NCI-H748 treated with DMSO at 0.1 percent for 48 hours (cell line): ENCODE measurements at places on chromosomes 1 and 21.

DNA sequence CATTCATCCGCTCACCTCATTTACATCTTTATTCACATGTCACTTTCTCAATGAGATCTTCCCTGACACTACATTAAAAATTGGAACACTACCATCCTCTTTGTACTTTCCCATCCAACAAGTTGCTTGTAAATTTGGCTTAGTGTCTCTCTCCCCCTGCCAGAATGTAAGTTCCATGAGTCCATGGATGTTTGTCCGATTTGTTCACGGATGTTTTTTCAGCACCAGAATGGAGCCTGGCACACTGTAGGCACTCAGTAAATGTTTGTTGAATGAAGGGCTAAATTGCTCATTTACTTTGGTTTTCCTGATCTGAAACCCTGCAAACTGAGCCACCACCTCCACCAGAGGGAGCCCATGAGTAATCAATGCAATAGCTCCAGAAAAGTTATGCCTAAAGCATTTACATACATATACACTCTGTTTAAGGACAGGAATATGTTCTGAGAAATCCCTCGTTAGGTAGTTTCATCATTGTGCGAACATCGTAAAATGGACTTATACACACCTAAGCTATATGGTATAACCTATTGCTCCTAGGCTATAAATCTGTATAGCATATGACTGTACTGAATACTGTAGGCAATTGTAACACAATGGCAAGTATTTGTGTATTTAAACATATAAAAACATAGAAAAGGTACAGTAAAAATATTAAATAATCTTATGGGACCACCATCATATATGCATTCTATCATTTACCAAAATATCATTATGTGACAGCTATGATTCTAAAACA is 2.8 kb upstream of the EYA3 start:
- DNase-seq: peak; percentile 36

DNA sequence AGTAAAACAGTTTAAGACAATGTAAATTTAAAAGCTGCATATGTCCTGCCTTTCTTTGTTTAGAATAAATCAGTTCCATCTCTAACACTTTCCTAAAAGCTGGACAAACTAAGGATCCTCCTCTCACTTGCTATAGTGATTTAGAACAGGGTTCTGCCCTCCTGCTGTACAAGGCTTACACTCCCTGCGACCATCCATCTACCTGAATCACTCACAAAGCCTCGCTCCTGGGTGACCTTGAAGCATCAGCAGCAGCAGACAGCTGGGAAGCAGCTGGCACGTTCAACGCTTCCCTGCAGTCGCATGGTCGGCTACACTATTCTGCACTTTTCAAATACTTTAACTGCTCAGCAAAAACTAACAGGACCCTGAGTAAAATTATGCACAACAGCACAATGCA is 128.0 kb downstream of the NTPCR start:
- no peak for DNase-seq

GRCh38 chr1:17393230-17393629 is 21.2 kb downstream of the PADI6 start:
- no peak for DNase-seq

GRCh38 chr1:201533836-201534235 is 5.1 kb upstream of the NAV1 start:
- DNase-seq: no peak

DNA sequence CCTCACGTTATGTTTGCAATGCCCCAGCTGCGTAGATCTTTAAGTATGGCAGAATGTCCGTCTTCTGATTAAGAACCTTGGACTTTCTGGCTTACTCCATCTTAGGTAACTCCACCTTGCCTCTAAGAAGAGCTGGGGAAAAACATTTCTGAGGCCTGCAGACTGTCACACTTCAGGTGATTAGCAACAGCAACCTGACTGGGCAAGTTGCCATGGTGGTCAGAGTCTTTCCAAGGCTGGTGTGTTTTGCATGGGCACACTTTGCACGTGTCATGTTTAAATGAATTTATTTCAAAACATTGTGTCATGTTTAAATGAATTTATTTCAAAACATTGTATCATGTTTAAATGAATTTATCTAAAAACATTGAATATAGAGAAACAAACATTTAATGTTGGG is 811 bp downstream of the KPRP start:
- DNase-seq: no peak

- no peak for DNase-seq
These were observed 11.8 kb downstream of the IER5 start for GRCh38 chr1:181100015-181100905.

- DNase-seq: no peak
These were observed 883 bp downstream of the LAMTOR2 start for GRCh38 chr1:156055281-156056048.

GRCh38 chr1:55039342-55040082 is at the start of gene PCSK9:
PCSK9 (plus strand) TSS chr1:55039548; CDS start chr1:55039838, 290 bp downstream.
- peak; percentile 5 for DNase-seq

GRCh38 chr1:147673406-147673805 is 3.1 kb upstream of the ACP6 start:
- DNase-seq: no peak

DNA sequence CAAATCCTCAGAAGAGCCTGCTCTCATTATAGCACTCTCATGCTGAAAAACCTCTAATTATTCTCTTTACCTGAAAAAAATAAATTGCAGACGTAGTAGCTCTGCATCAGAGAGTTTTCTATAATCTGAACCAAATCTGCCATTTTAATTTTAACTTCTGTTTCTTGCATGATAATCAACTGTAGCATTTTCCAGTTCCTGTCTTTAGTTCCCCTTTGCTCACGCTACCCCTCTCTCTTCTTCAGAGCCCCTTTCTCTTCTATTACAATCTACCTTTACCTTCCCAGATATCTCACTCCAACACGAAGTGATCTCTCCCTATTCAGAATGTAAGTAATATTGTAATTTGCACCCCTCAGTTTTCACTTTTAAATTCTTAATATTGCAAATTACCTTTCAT is 31.4 kb downstream of the FMO1 start:
- no peak for DNase-seq

DNA sequence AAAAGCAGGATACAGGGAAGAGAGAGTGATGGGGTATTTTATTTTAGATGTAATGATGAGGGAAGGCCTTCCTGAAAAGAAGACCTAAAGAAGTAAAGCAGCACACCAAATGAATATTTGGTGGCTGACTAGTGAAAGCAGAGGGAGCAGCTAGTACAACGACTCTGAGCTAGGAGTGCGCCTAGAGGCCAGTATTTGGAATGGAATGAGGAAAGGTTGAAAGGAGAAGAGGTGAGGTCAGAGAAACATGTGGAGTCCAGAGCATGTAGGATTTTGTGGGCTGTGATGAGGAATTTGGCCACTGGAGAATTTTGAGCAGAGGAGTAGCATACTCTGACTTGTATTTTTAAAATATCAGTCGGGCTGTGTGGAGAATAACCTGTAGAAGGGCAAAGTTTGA is 11.8 kb upstream of the RPL5 start:
- no peak for DNase-seq

DNA sequence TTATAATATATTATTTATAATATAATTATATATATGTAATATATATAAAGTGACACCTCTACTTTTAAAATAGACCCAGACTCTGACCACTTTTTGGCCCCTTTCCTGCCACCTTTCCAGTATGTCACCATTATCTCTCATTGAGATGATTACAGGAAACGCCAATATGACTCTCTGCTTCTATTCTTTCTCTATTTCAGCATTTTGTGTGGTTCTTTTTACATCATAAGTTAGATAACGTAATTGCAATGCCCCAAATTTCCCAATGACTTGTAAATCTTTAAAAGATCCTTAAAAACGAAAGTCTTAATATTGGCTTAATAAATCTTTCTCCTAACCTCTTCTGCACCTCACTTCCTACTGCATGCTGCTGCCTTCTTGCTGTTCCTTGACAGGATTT is 8.1 kb upstream of the GBP5 start:
- DNase-seq: no peak

GRCh38 chr1:208178091-208178529 is 66.1 kb downstream of the PLXNA2 start:
- peak; percentile 38 for DNase-seq

- no peak for DNase-seq
These were observed 32.7 kb downstream of the TTC39A start for GRCh38 chr1:51297401-51298321.

DNA sequence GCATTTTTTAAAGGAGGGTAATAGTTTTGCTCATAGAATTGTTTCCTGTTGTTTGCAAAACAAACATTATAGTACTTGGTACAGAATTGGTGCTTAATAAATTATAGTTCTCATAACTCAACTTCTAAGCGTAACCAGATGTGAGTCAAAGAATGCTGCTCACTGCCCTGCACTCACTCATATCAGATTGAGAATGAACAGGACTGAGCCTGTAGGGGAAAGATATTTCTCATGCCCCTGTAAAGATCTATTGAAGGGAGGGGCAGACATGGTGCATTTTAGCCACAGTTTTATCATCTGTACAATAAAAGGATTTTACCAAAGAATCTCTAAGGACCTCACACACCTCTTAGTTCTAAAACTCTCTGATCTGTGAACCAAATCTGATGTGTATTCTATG is 358.5 kb downstream of the SEC16B start:
- DNase-seq: no peak

DNA sequence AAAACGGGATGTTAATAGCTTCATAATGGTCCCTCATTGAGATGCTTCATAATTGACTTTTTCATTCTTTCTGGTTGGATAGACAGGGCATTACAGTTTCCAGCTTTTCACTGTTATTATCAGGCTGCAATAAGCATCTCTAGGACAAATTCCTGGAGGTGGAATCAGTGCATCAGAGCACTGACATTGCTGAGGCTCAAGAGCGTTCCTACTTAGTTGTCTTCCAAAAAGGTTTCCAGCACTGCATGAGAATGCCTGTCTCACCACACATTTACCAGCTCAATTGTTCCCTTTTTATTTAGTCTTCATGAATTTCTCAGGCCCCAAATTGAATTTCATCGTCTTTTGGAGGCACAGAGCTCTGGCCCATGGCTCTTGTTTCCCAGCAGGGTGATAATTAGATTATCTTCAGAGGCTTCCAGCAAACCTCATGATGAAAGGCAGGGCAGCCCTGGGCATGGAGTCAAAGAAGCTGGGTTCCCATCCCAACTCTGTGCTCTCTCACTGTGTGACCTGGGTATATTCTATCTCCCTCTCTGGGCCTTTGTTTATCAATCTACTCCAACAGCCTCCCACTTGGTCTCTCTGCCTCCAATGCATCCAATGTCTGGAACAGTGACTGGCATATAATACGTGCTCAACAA is 451.4 kb downstream of the PTPRU start:
- DNase-seq: no peak

- DNase-seq: no peak
These were observed 16.6 kb upstream of the USP24 start for GRCh38 chr1:55231745-55232144.

DNA sequence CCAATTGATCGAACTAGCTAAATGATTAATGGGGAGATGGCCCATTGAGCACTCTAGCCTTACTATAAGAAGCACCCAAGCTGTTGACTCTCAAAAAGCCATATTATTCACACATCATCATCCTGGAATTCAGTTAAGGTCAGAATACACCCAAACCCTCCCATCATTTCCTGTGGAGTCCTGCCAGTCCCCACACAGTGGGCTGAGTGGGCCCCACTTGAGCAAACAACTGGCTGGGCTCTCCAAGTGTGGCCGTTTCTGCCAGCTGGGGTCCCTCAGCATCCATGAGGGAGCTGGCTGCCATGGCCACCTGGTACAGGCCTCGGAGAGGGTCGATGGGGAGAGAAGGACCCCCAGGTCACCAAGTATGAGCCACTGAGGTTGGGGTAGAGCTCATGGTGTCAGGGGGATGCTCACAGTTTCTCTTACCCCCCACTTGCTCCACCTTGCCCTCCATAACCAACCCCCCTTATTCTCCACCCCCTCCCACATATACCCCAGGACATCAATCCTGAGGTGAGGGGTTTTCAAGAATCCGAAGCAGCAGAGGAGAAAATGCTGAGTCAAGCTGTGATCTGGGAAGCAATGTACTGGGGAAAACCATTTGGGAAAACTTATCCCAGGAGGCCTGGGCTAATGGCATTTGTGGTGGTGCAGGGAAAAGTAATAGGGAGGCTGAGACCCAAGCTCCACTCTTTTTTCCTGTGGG is 60.3 kb downstream of the UBE2T start:
- DNase-seq: no peak

DNA sequence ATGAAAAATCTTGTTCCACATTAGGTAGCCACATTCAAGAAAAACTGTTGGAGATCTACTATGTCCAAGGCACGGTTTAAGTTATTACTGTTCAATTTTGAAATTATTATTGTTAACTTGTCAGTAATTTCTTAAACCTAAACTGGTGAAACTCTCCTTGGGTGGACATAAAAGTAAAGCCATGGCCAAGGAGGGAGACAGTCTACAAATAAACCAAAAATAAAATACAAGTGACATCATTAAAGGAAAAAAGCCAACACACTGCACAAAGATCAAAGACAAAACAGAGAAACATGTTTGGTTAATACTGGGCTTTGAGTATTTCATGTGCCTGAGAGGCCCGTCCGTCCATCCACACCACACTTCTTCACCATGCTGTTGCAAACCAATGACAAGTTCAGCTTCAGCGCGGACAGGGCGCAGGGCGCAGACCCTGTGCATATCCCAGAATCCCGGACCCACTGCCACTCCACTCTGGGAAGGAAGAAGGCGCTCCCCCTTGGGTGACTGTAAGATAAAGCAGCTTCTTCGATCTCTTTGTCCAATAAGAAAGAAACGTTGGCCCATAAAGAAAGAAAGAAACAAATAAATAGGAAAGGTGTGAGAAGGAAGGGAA is 918 bp upstream of the RASAL2 start:
- DNase-seq: no peak

DNA sequence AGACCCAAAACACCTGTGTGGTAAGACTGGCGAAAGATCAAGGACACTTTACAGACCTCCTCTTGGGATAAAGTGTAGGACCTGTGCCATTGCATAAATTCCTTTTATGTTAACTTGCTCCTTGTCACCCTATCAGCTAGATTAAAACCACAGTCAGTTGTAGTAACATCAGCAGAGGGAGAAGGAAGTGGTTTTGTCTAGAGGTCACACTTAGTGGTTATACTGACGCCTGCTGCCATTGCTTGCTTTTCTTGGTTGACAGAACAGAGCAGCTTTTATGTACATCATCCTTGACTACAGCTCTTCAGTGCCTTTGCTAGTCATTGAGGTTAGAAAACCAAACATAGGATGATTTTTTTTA is 101.4 kb downstream of the PBX1 start:
- DNase-seq: no peak

- DNase-seq: no peak
These were observed 21.9 kb upstream of the NBL1 start for GRCh38 chr1:19622204-19622603.

DNA sequence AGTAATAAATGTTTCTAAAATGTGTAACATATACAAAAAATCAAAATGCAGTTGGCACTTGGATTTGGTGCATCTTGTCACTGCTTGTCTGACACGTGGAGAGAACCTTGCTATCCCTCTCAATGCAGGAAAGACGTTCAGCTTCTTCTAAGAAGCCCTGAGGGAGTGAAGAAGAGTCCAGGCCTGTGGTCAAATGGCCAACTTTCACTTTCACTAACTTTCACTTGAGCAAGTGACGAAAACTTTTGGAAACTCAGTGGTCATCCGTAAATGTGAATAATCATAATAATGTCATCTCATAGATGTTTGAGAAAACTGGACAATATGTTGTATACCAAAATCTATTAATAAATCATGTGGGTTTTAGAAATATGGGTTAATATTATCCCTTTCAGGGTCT is 61.9 kb downstream of the ERG start:
- DNase-seq: no peak

GRCh38 chr1:118262865-118263264 is 77.8 kb upstream of the SPAG17 start:
- DNase-seq: no peak

GRCh38 chr1:22680726-22681125 is 27.7 kb downstream of the C1QB start:
- DNase-seq: no peak
